ENCODE measurements at places on chromosomes 12 and 14.

GRCh38 chr12:3611860-3612703, 121.1 kb downstream of the PRMT8 start:
- DNase-seq: no peak

DNA sequence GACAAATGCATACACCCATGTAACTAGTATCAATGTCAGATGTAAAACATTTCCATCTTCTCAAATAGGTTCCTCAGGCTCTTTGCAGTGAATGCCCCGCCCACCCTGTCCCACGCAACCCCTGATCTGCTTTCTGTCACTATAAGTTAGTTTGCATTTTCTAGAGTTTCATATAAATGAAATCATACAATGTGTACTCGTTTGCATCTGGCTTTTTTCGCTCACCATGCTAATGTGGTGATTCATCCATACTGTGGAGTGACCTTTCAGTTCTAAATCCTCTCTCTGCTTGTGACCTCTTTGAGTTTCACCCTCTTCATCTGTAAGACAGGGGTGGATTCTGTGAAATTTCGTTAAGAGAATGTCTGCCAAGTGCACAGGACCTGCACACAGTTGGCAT, 30.6 kb upstream of the MSI1 start:
- no peak for DNase-seq

GRCh38 chr12:122840580-122841513, 5.6 kb downstream of the HIP1R start:
- no peak for DNase-seq

DNA sequence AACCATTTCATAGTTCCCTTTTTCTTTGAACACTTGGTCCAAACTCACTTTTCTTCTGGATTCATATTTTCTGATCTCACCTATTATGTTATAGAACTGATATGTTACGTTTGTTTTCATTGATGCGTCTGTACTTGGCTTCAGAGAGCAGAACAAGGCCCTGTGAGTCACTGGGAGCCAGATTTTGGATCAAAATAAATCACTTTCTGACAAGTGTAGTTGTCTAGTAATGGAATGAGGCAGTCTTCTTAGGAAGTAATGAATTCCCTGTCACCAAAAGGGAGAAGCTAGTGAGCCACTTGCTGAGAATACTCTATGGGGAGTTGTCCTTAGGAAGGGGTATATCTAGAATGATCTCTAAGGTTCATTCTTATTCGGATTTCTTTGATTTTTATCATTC, 10.2 kb downstream of the BICD1 start:
- DNase-seq: no peak

DNA sequence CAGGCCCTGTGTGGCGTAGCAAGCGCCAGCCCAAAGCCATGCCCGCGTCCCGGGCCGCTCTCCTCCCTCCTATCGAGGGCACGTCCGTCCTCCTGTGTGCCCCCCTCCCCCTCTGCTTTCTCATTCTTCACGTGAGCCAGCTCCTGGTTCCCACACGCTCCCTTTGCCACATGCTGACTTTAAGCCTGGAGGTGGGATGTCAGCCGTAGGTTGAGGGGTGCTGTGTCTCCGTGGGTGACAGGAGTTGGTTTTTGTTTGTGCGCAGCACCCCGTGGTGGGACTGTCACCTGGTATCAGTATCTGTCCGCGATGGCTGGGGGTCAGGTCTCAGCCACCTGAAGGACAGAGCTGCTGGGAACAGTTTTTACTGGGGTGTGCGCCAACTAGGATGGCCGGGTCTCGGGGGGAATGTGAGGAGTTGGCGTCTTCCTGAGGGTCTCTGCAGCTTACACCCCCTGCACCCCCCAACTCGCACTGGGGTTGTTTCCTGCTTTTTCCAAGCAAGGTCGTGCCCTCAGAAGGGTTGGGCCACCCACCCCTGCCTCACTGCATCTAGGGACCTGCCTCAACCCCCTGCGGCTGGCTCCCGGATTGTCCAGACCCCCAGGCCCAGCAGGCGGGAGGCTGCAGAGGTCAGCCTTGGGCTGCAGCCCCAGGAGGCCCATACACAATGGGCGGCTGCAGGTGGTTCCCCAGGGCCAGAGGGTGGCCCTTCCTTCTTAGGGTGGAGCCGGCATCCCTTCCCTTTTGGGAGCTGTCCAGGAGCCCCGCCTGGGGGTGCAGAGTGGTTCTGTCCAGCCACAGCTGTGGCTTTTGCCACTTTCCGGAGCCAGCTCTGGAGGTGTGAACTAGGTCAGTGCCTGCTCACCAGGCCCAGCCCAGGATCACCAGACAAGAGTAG, 7.3 kb downstream of the ULK1 start:
- DNase-seq: no peak

Data from GM12891 (cell line).